Fibroblast of villous mesenchyme (primary cell): ENCODE measurements at places on chromosomes 4 and X. TPM values are rescaled to one million over a fixed set of nuclear protein-coding genes. Genes with fewer than 3 reads are reported as not detected.
A peak's percentile ranks its signal among the peaks of the same experiment; 100 is the strongest.

Gene OPHN1
- total RNA-seq, result 9.0 and 13.0 TPM in 2 replicates

GRCh38 chr4:158906073-158906472 is 137.2 kb downstream of the FNIP2 start:
- no peak for DNase-seq

Gene BRS3
- not detected in 2 replicates for total RNA-seq

- DNase-seq, result no peak
These were observed 139.1 kb upstream of the PAQR3 start for GRCh38 chr4:79078339-79078738.

GRCh38 chrX:11890836-11891514 is 132.9 kb downstream of the MSL3 start:
- DNase-seq, result no peak

DNA sequence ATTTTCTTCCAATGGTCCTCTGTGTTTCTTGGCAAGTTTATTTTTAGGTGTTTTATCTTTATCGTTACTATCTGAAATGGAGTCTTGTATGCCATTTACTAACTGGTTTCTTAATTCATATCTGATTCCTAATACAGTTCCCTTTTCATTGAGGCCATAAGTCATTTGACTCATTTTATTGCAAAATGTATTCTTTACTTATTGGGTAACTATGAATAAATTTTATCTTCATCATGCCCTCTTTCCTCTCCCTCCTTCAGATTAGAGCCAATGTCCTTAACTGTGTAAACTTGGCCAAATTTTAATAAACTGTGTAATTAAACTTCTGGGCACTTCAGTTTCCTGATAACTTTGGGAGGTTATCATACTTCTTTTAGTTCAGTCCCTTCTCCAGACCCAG is 19.3 kb upstream of the MSMO1 start:
- no peak for DNase-seq

- peak; percentile 39 for DNase-seq
These were observed 64.8 kb downstream of the PLS3 start for GRCh38 chrX:115625572-115626301.

DNA sequence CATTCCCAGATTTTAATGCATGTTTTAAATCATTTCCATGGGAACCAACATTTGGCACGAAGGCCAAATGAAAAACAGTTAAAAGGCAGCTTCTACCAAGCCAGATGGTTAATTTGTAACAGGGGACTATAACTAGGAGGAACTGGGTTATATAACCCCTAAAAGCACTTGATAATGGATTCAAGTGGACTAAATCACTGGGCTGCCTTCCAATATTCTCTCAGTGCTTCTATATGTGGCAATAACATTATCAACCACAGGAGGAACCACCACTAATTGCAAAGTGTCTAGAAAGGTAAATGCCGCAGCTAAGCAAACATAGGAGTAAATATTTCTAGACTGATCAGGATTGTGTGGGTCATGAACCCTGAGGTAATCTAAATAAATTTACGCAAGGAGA is 391.5 kb downstream of the UBE2NL start:
- no peak for DNase-seq

Gene ADAM29
- total RNA-seq, result not detected in 2 replicates

DNA sequence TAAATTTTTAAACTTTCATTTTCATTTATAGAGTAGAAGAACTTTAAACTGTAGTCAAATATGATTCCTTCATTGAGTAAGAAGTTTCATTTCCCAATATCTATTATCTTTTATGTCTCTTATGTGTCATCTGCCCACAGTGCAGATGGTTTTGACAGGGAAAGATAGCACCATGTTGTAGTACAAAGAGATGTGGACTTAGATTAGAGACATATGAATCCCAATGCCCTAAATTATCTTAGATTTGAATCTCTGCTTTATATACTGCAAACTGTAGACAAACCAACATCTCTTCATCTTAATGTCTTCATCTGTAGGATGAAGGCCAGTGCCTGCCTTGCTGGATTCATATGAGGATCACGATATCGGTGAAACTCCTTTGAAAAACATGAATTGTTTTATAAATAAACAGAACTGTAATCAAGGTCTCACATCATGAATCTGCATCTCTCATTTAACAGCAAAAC is 217.5 kb downstream of the BANK1 start:
- DNase-seq, result no peak

Gene LEF1
- under 0.01 and 1.6 TPM in 2 replicates for total RNA-seq

Gene NAP1L2
- total RNA-seq, result under 0.01 TPM in 2 replicates

GRCh38 chr4:186724864-186725468 is 1.3 kb upstream of the FAT1 start:
- peak; percentile 50 for DNase-seq

DNA sequence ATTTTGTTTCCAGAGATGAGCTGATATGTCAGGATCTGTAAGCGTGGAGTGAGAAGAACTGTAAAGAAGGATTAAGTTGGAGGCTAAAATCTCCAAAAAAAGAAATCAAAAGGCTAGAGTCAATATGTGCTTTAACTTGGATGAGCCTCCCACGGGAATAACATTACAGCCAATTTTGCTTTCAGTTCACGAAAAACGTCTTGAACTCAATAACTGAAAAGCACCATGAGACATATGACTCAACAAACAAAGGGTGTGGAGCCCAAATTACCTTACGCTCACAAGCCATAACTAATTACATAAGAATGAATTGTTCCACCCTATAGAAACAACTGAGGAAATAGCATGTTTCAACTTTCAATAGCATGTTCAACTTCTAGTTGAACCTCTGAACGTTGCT is 22.3 kb downstream of the TMPRSS11D start:
- DNase-seq, result peak; percentile 16

Gene NDNF
- total RNA-seq, result 0.32 and 0.86 TPM in 2 replicates

GRCh38 chr4:90209922-90210321 is 82.7 kb downstream of the CCSER1 start:
- DNase-seq, result no peak

- DNase-seq, result no peak
These were observed 740.4 kb downstream of the TRIML1 start for GRCh38 chr4:188879598-188879997.

Gene SPATA4
- total RNA-seq, result 0.97 TPM in 1 of 2 replicates, not detected in the other

DNA sequence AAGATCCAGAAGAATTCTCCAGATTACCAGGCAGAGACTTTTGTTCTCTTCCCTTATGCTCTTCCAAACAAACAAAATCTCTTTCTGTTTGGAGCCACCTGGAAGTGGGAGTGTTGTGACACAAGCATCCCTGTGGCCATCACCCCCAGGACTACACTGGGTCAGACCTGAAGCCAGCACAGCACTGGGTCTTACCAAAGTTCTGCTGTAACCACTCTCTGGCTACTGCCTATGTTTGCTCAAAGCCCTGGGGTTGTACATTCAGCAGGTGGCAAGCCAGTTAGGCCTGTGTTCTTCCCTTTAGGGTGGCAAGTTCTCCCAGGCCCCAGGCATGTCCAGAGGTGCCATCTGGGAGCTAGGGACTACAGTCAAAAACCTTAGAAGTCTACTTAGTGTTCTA is 43.7 kb upstream of the MAOA start:
- no peak for DNase-seq

GRCh38 chrX:97070346-97070745 is 186.6 kb downstream of the RPA4 start:
- no peak for DNase-seq

DNA sequence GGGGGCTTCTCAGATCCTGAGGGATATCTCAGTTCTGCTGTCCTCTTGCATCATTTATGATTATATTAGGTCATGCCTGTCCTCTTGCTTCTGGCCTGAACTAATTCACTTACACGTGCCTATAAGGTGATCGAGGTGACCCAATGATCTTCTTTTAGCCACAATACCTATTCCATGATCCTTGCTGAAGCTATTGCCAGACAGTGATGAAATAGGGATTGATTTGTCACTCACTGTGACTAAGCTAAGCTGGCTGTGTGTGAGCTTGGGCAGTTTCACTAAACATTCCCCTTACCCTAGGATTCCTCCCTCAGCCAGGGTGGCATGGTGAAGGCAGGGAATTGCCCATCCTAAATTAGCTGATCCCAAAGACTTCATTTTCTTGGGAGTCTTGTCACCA is 19.0 kb downstream of the HADH start:
- peak; percentile 21 for DNase-seq

DNA sequence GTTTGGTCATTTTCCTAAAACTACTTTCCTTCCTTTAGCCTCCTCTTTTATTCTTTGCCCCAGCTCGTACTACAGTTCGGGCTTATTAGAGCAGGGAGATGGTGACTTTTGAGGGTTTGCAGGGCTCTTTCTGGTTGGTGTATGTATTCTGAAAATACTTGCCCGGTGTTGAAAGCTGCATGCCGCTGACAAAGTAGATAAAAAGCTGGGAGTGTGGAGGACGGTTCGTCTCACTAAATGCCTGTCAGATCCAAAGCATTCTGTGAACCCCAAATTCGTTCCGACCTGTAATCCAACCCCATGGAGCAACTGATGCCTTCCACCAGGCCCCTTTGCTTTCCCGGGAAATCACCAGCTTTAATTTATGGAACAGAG is 19.2 kb downstream of the TRIM2 start:
- DNase-seq, result peak; percentile 50

- no peak for DNase-seq
These were observed 204.8 kb upstream of the RPS6KA3 start for GRCh38 chrX:20471483-20471882.

GRCh38 chr4:106314960-106315359 is 1.0 kb downstream of the TBCK start:
- no peak for DNase-seq

Gene POU3F4
- total RNA-seq, result not detected in 2 replicates

Gene TMEM150C
- total RNA-seq, result under 0.01 and 0.43 TPM in 2 replicates

GRCh38 chrX:119981286-119982070 is 37.9 kb upstream of the NKAP start:
- DNase-seq, result peak; percentile 18

DNA sequence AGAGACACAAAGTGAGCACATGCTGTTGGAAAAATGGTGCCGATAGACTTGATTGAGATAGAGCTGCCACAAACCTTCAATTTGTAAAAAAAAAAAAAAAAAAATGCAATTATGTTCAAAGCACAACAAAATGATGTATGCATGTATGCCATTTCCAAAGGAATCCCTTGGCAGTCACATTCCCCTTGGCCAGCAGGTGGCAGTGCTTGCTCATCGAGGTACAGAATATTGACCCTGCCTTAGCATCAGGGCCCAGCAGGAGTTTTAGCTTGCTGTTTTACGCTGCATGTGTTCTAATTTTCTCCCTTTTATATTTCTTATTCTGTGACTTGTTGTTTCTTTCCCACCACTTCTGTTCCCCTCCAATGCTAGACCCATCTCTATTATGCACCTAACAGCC is 34.5 kb upstream of the CYBB start:
- peak; percentile 68 for DNase-seq

Gene SPANXB1
- total RNA-seq, result not detected in 2 replicates

Gene DIPK2B
- under 0.01 TPM in 1 of 2 replicates, not detected in the other for total RNA-seq

DNA sequence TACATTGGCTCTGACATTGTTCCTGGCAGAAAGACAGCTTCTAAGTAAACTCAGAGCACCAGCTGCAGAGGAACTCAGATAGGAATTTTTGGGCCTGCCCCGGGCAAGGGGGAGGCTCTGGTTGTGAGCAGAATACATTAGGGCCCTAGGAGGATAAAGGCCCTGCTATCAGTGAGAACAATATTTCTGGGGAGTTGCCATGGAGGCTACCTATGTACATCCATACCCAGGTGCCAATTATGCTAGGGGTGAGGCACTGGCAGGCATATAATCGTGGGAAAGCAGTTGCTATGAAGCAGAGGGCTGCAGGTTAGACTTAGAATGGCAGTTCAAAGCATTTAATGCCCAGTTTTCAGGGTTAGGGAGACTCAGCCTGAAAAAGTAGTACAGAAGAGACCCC is 273.5 kb upstream of the EDA2R start:
- DNase-seq, result no peak

Gene BMX
- total RNA-seq, result under 0.01 TPM in 1 of 2 replicates, not detected in the other

Gene C4orf33
- total RNA-seq, result 9.7 and 11.2 TPM in 2 replicates

Gene FGG
- not detected in 2 replicates for total RNA-seq

DNA sequence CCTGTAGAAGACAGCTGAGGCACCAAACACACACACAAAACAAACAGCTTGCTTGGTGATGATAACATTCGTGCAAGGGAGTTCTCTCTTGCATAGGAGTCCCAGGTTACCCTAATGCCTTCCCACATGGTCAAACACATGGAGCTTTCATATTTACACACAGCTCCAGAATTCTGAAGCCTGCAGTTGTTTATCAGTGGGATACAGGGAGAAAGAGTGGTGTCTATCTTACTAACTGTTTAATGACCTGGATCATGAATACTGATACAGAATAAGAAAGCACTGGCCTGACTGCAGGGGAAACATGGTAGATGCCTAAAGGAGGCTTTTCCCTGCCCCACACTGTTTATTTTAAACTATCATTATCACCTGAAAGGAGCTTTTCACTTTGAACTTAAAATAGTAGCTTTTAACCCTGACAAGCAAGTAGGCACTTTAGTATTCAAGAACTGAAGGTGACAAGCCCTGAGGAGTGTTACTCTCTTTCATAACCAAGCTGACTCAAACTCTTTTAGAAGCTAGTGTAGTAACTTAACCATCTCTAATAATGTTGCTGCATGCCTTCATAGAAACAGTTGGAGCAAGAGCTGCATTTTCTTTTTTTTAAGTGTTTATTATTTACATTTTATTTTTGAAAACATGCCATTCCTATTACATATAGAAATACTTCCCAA is 15.6 kb downstream of the TET2 start:
- no peak for DNase-seq

GRCh38 chr4:150248181-150248580 is 169.9 kb downstream of the DCLK2 start:
- no peak for DNase-seq

GRCh38 chr4:55173580-55173979 is 48.2 kb upstream of the KDR start:
- DNase-seq, result peak; percentile 49

Gene GPR34
- total RNA-seq, result under 0.01 TPM in 1 of 2 replicates, not detected in the other

Gene NMU
- not detected in 2 replicates for total RNA-seq

Gene SSX4
- total RNA-seq, result not detected in 2 replicates
